ENCODE measurements at places on chromosomes 7 and 10.

GRCh38 chr7:108328174-108328651 is 128.0 kb downstream of the NRCAM start:
- no peak for DNase-seq

GRCh38 chr10:11869743-11870460 is 46.7 kb downstream of the PROSER2 start:
- no peak for DNase-seq

DNA sequence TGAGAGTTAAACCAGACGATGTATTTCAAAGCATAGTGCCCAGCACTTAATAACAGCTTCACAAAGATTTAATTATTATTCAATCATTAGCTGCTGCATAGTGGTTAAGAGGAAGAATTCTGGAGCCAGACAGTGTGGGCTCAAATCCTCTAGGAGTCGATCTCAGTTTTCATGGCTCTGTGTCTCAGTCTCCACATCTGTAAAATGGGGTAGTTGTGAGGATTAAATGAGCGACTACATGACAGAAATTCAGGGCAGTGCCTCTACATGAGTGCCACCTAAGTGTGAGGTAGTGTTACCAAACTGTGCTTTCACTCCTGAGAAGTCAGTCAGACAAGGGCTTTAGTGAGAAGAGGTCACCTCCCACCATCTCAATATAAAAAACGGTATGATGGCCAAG is 81.7 kb upstream of the FGFR2 start:
- DNase-seq, result no peak

DNA sequence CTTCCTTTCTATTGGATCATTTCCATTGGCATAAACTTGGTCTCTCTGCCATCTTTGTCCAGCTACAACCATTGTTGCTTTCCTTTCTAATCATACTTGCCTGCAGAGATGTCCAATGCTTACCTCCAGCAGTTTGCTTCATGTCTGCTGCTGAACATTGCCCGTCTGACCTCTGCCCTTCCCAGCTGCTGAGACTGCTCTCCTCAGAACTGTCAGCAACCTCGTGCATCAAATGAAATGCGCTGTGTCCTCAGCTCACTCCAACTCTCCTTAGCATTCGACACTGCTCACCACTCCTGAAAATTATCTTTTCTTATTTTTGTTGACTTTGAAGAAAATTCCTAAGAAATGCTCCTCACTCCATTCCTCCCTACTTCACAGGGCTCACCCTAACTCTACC is 5.0 kb downstream of the FAM170B start:
- DNase-seq, result no peak

- DNase-seq, result no peak
Observed at GRCh38 chr7:148503900-148504487, 86.6 kb upstream of the C7orf33 start.

- DNase-seq, result no peak
Observed at GRCh38 chr10:44161184-44161583, 223.7 kb downstream of the CXCL12 start.

- DNase-seq, result no peak
Observed at GRCh38 chr7:26083113-26083512, 68.9 kb upstream of the NFE2L3 start.

DNA sequence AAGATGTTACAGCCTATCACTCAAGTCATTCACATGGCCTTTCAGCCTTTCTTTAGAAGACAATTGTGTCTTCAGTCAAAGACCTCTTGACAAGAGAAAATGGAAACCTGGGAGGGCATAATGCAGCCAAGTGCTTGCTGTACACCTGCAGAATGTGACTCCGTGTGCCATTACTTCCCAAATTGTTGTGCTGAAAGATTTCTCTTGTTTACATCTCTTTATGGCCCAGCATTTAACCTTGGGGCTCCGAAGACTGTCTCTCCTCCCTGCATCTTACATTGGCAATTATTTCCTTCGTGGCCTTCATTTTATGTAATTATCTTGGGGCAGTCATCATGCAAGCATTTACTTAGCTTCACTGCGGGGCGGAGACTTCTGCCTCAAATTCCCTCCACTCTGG is 287.0 kb downstream of the TCF7L2 start:
- DNase-seq, result no peak

DNA sequence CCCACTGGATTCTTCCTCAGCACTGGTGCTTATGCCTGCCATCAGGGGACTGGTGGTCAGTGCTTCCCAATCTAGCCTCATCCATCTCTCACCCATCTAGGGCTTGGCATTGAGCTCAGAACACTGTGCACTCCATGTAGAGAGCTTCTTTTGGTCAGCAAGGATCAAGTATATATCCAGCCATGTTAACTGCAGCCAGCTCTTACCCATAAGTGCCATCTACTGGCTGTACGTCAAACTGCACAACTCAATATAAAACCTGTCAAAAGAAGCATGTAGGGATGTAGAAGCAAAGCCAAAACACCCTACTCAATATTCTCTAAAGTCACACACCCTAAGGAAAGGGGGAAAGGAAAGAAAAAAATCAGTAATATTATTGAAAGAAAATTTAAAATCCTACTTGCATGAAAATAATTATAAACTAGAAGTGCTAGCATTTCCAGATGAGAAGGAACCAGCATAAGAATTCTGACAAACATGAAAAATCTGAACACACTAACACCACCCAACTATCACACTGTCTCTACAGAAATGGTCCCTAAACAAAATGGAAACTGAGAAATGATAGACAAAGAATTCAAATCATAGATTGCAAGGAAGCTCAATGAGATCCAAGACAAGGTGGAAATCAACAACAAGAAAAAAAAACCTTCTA is 531.1 kb upstream of the STEAP1 start:
- peak; percentile 15 for DNase-seq

- no peak for DNase-seq
Observed at GRCh38 chr10:598415-599170, 90.9 kb downstream of the DIP2C start.

DNA sequence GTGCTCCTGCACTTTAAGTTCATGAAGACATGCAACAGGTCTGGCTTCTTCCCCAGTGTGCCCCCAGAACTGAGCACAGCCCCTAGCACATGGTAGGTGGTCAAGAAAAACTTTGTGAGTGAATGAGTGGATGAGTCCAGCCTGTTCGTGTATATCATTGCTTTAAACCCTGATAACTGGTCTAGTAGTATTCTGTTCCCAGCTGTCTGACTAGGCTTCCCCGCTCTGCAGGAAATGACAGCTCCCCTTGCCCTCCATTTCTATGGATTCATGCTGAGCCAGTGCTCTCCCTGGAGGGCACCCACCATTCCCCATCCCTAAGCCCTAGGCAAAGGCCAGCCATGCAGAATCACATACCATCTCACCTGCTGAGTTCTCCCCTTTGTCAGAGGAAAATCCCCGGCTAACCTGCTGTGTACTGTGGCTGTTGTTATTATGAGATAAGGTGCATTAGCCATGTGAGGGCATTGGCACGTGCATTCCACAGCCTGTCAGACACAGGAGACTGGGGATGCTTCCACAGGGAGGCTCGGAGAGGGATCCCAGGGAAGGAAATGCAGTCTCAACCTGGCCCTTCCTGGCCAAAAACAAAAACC is 698.9 kb downstream of the GRID1 start:
- peak; percentile 25 for DNase-seq

DNA sequence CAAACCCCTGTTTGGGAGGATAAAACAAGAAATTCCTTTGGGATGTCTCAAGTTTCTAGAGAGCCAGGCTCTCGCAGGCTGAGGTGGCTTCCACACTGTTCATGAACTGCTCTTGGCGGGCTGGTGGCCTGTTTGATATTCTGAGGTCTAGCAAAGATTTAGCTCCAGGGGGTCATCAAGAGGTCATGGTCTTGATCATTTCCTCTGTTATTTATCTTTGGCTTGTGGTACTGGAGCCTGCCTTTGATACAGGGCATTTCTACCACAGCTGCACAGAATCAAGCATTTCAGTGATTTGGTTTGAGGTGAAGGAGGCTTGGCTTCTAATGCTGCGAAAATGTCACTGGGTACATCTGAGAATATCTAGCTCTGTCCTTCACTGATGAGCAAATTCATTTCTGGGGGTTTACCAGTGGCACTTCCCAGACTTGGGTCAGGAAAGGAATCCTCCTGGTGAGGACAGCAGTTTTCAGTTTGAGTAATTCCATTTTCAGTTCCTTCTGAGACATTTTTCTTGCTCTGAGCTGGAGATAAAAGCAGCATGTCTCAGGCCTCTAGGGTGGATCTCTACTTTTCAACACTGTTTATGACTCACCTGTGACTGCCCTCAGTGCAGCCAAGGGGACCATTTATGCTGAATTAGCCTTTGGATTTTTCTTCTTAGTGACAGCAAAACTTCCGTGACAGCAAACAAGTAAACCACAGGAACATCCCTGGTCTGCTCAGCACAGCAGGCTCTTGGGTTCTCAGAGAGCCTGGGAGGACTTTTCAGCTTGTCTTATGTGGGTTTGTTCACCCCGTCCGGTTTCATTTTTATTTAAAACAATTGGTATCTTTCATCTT is 312.0 kb downstream of the RNLS start:
- no peak for DNase-seq

GRCh38 chr7:19665399-19666008 is 43.3 kb downstream of the POLR1F start:
- DNase-seq, result no peak

DNA sequence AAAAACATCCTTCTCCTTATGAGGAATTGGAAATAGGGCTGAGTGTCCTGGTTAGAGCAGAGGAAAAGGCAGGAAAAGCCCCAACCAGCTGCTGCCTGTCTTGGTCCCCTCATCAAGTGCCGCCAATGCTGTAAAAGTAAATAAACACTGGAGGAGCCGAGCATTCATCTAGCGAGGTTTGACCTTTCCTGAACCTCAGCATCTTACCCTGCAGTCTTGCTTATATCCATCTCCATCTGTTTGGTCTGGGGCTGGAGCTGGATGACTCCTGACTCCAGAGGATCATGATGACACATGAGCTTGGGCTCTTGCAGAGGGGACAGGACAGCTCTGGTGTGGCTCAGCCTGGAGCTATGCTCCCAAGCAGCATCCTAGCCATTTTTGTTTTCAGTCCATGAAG is 501.1 kb downstream of the TNS3 start:
- DNase-seq, result no peak

DNA sequence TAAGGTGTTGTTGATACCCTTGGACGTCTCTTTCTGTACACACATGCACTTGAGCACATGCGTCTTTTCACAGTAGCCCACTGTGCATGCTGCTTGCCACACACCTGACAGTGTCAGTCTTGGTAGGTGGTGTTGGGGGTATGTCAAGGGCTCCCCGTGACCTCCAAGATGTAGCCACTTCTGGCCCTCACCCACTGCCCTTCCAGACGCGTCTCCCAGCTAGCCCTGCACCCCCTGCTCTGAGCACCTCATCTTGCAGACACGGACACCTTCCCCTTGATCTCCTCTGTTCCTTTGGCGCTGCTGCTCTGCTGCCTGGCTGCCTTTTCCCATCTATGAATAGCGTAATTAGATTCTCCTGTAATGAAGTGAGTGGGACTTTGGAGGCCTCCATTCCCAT is 75.2 kb upstream of the TNS3 start:
- DNase-seq, result no peak
